Stimulated activated CD8-positive, alpha-beta memory T cell treated with anti-CD3 and anti-CD28 coated beads, Interleukin-4, amount 100 ng/mL, for 4 hours (primary cell): ENCODE measurements at places on chromosomes 5 and 9.

GRCh38 chr5:108387758-108388157, 5.9 kb upstream of the FBXL17 start:
- DNase-seq: no peak

DNA sequence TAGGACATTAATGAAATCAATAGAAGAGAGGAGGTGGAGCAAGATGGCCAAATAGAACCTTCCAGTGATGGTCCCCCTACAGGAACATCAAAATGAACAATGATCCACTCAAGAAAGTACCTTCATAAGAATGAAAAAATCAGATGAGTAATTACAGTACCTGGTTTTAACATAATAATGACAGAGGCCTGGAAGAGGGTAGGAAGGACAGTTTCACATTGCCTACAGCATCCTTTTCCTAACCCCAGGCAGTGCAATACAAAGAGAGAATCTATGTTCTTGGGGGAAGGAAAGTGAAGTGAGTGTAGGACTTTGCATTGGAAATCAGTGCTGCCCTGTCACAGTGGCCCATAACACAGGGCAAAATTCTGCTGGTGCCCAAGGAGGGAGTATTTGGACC, 81.2 kb upstream of the SPTLC1 start:
- DNase-seq: no peak

DNA sequence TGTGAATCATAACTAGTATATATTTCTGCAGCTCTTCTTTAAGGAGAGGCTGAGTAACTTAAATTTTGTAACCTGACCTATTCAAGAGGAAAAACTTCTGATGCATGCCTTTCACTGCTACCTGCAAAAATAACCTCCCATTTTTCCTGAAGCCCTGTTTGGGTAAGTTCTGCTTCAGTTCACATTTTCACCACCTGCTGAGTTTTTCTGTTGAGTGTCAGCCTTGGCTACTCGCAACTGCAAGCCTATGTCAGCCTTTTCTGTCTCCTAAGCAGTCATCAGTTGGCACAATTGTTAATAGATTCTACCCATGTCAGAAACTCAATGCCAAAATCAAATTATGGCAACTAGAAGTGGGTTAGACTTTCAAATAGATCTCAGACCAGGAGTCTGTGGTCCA, 8.2 kb upstream of the TNFAIP8 start:
- no peak for DNase-seq

DNA sequence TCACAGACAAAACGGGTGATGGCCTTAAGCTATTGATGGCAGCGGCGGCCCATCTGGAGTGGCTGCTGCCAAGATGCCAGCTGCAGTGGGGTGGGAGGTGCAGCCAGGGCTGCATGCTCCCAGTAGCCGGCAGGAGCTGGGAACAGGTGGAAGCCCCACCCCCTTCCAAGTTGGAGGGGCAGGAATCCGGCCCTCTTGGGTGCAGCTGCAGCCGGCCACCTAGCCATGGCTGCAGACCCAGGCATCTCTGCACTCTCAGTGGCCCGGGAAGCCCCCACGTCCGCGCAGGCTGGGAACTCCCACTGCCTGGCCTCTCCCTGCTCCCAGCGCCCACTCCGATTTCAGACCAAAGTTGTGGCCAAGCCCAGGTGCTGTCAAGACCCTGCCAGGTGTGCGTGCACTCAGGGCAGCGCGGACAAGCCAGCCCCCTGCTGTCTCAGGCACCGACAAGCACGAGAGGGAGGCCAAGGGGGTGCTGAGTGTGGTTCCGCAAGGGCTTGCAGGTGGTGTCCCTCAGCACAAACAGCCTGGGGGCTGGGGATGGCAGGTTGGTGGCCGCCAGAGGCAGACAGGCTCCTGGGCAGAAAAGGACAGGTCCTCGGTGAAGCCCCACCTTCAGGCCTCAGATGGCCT, 115.1 kb upstream of the TSLP start:
- DNase-seq: no peak

- DNase-seq: no peak
Observed at GRCh38 chr5:124747791-124748686, 1.6 kb upstream of the ZNF608 start.

DNA sequence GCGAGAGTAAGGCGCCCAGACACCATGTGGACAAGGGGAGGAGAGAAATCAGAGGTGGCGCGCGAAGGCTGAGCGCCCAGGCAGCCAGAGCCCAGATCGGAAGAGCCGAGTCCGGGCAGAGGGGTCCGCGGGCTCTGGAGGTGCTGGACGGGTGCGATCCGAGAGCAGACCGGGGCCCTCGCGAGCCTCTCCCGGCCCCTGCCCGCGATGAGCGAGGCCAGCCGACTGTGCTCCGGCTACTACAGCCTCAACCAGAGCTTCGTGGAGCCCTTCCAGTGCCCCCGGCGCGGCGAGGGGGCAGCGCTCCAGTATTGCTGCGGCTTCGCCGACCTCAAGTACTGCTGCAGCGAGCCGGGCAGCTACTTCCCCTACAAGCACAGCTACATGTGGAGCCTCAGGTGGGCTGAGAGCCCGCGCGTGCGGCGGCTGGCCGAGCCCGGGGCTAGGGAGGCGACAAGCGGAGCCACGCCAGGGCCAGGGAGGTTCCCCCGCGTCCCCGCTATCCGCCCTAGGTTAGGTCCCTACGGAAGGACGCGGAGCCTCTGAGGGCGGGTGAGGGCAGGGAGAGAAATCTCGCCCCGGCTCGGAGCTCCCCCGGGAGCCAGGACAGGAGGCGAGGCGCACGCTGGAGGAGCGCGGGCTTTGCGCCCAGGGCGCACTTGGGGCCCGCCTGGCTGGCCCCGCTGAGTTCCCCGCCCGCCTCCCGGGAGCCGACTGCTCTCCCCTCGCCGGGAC, at the start of gene SHISAL2B:
Gene SHISAL2B, plus strand, starts transcription at position 87 of the 735 bp plus-strand sequence. Its CDS starts 121 bp downstream, at position 208.
- no peak for DNase-seq

DNA sequence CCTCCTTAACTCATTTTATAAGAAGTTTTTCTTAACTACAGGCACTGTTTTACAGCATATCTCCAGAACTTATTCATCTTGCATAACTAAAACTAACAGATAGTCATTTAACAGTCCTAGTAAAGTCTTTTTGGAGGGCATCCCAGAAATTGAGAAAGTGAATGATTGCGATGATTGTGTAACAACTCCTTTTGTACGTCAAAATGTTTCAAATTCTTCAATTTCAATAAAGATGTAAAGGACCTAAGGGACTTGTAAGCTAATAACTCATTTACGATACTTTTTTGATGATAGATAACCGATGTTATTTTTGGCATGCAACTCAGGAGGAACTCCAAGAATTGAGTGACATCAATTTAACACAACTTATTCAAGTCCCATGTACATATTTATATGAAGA, 42.7 kb downstream of the SVEP1 start:
- DNase-seq: no peak

DNA sequence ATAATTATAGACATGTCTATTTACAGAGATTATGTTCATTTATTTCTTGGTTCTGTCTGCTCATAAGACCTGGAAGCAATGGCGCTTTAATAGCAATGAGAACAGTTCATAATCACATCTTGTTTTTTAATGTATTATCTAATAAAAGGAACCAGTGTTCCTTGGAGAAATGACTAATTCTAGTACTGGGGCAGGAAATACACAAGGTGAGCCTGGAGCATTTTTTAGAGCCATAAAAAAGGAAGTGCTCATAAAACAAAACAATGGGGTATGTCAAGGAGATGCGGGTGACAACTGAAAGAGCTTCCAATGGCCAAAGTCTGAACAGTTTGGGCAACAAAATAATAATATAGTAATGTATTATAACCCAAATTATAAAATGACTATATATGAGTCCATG, 531.9 kb upstream of the CHD1 start:
- no peak for DNase-seq

GRCh38 chr9:70044490-70045307, 1.1 kb downstream of the MAMDC2 start:
- DNase-seq: no peak
